ENCODE measurements at places on chromosomes 12 and 14. TPM values are rescaled to one million over a fixed set of nuclear protein-coding genes. Genes with fewer than 3 reads are reported as not detected.

Gene B4GALNT3
- total RNA-seq = 0.28 TPM

Gene COCH
- total RNA-seq = 7.0 TPM

Gene ALDH2
- total RNA-seq = 66.4 TPM

Gene SLC8A3
- 0.52 TPM for total RNA-seq

Gene KRT81
- total RNA-seq = not detected

Gene MYBPC1
- 2.7 TPM for total RNA-seq

Gene AQP2
- not detected for total RNA-seq

Gene POTEM
- total RNA-seq = 0.17 TPM

Gene CCDC198
- total RNA-seq = not detected

Gene PCED1B
- total RNA-seq = 19.9 TPM

Gene ZNF891
- 2.3 TPM for total RNA-seq

Gene OLR1
- total RNA-seq = not detected

- DNase-seq = no peak
Measured at GRCh38 chr14:41900644-41901043, 294.0 kb downstream of the LRFN5 start.

DNA sequence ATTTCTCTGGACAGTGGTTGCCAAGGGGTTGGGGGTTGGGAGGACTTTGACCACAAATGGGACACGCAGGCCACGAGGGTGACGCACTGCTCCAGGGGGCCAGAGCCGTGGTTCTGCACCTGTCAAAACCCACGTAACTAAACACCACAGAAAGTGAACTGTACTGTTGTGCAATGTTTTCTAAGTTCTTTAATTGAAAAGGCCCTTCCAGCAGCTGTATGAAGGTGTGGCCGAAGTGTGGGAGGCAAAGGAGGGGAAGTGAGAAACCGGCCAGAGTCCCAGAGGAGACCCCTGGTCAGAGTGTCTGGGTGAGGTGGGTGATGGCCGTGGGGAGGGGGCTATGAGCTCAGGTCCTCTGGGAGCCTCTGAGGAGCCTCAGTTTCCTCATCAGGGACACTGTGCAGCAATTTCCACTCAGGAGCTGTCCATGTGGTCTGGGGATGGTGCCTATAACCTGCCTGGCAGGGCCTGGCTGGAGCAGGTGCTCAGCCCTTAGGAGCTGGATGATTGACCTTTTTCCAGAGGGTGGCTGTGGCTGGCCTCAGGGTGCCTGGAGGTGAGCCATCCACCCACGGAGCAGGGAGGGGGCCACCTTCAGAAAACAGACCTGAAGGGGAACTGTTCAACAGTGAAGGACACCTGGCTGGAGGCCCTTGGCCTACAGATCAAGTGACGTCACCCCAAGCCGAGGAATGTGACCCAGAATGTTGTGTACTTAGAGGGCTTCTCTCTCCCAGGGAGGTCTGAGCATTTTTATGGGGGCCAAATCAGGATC is 9.8 kb upstream of the BDKRB2 start:
- DNase-seq = no peak

DNA sequence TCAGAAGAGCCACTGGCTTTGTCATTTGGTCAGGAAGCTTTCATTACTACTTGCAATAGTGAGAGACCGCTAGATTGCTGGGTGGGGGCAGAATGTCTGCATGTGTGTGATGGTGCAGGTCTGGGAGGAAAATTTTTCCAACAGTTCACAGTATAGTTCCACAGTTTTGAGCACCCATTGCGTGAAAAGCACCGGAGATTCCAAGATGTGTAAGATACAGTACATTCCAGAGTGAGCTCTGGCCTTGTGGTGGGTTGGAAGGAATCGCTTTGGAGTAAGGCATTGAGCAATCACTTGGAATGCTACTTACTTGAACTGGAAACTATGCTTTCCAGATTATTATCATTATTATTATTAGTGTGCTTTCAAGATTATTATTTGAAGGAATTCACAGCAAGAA is 47.6 kb upstream of the FRMD6 start:
- DNase-seq = no peak

- no peak for DNase-seq
Measured at GRCh38 chr14:61229475-61229888, 51.7 kb downstream of the TMEM30B start.

- no peak for DNase-seq
Measured at GRCh38 chr12:97142737-97143410, 235.8 kb downstream of the NEDD1 start.

GRCh38 chr14:71321574-71322315 is 414.5 kb downstream of the PCNX1 start:
- DNase-seq = no peak

DNA sequence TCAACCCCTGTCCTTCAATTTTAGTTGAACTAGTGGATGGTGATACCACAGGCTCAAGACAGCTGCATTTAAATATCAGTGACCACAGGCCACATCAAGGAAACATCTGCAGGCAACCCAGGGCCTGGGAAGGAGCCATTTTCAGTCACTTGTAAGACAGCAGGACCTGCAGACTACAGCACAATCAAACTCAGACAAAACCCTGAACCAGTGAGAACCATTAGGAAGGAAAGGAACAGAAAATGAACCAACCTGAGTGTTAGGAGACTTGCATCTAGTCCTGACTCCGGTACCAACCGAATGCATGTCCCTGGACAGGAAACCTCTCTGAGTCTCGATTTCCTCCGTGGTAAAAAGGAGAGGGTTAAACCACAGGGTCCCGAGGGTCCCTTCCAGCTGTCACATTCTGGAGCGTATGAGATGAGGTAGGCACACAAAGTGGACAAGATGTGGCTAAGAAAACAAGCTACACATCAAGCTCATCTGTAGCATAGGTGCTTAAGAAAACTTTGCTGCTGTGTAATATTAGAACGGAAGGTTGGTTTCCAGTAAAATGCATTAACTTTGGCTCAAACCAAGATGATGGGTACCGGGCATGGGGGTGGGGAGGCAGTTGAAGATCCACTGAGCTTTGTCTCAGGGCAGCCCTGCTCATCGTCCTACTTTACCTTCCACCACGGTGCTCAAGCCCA is 1.6 kb upstream of the CDKN1B start:
- no peak for DNase-seq

- no peak for DNase-seq
Measured at GRCh38 chr12:130026608-130027176, 122.9 kb upstream of the TMEM132D start.

GRCh38 chr14:77869340-77869739 is 69.4 kb downstream of the ADCK1 start:
- DNase-seq = no peak

DNA sequence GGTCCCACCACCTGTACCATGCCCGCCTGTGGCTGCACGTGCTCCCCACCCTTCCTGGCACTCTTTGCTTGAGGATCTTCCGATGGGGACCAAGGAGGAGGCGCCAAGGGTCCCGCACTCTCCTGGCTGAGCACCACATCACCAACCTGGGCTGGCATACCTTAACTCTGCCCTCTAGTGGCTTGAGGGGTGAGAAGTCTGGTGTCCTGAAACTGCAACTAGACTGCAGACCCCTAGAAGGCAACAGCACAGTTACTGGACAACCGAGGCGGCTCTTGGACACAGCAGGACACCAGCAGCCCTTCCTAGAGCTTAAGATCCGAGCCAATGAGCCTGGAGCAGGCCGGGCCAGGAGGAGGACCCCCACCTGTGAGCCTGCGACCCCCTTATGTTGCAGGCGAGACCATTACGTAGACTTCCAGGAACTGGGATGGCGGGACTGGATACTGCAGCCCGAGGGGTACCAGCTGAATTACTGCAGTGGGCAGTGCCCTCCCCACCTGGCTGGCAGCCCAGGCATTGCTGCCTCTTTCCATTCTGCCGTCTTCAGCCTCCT is 1.1 kb downstream of the INHBE start:
- DNase-seq = peak; percentile 76

- DNase-seq = no peak
Measured at GRCh38 chr14:89543425-89543790, 126.4 kb upstream of the FOXN3 start.

DNA sequence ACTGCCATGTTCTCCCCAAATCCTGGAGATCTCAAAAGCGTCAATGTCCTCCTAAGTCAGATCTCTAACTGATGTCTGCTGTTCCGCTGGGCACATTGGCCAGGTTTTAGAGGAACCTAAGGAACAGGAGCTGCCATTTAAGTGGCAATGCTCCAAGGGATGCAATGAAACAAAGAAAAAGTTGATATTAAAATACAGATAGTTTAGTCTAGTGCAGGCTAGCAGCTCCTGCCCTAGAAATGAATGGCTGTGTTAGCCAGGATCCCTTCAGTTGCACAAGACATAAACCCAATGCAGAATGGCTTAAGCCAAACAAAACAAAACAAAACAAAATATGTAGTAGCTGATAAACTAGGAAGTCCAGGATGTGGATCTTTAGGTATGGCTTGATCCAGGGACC is 144.1 kb downstream of the HMGA2 start:
- DNase-seq = no peak

- no peak for DNase-seq
Measured at GRCh38 chr12:92259696-92260251, 114.1 kb upstream of the BTG1 start.

DNA sequence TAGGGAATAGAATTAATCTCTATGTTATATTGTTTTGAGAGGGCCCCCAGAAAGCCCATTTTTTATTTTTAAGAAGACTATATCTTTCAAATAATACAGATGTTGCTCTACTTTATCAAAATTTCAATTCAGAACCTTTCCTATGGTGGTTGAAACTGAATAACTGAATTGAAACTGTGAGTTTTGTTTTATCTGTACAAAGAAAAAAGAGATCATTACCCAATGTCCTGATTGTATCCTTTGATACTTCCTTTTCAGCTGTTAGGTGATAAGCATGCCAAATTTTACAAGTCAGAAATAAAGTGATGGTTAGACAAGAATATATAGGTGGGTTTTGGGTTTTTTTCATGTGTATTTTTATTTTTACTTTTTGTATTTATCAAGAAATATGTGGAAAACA is 1293.1 kb upstream of the USP15 start:
- DNase-seq = no peak

GRCh38 chr14:99382781-99383471 is 97.7 kb downstream of the SETD3 start:
- no peak for DNase-seq

- DNase-seq = no peak
Measured at GRCh38 chr14:76464856-76465255, 88.9 kb downstream of the ESRRB start.

DNA sequence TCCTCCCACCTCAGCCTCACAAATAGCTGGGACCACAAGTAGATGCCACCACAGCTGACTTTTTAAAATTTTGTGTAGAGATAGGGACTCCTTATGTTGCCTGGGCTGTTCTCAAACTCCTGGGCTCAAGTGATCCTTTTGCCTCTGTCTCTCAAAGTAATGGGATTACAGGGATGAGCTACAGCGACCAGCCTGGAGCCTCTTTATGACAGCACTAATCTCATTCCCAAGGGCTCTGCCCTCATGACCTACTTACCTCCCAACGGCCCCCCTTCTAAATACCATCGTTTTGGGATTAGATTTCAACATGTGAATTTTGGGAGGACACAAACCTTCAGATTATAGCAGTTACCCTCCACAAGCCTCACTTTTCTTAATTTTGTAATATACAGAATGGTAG is 150.6 kb upstream of the FUT8 start:
- no peak for DNase-seq

GRCh38 chr12:80749456-80749855 is 32.7 kb downstream of the MYF5 start:
- DNase-seq = no peak

DNA sequence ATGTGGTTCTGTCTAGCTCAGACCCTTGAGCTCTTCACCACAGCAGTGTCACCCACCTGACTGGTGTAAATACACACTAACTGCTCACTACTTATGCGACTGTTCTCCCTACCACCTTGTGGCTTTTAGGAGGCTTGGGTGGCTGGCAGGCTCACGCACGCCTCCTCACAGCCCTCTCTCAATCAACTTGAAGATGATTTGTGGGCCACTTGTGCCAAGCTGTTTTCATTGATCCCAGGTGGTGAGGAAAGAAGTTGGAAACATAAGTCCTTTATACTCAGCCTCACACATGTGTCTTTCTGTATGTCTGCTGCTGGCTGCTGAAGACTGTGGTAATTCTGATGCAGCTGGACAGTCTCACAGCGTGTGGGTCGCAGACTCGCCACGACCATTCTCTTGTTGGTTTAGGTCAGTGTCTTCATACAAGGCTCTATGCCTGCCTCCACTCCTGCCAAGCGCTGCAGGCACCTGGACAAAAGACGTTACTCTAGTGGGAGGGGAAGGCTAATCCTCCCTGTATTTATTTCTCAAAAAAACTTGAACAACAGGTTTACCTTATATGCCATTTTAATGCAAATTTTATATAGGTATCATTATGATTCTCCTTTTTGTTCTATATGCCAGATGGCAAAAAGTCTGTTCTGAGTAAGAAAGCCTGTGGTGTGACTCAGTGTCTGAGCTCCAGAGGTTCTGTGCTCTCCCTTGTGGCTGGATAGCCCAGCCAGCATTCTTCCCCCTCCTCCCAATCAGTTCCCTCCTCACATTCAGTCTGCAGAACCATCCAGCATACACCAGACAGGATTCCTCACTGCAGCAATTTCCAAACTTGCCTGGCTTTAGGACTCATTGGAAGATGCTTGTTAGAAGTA is 115.6 kb downstream of the DIP2B start:
- no peak for DNase-seq

GRCh38 chr12:123856681-123857080 is 94.6 kb downstream of the DNAH10 start:
- DNase-seq = no peak

GRCh38 chr12:124549629-124550028 is 17.8 kb downstream of the NCOR2 start:
- DNase-seq = peak; percentile 40
